NCI-H2081 (cell line): ENCODE measurements at places on chromosomes 4 and X.

DNA sequence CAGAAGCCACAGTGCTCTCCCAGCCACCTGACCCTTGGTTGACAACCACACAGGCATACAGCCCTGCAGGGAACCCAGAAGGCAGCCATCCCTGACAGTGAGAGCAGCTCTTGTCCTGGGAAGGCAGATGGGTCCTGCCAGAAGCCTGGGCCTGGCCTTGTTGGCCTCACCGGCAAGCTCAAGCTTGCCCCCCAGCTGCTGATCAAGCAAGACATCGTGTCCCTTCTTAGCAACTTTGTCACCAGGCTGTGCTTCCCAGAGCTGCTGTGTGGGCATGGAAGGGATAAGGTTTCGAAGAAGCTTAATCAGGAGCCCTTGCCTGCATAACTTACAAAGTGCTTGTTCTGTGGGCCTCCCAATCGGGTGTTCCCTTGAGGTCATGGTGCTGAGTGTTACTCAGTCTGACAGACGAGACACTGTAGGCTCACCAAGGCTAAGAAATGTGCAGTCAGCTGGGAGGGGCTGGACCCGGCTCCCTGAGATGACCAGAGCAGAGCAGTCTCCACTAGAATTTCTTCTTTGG is 6.8 kb upstream of the ABLIM2 start:
- DNase-seq, result no peak

DNA sequence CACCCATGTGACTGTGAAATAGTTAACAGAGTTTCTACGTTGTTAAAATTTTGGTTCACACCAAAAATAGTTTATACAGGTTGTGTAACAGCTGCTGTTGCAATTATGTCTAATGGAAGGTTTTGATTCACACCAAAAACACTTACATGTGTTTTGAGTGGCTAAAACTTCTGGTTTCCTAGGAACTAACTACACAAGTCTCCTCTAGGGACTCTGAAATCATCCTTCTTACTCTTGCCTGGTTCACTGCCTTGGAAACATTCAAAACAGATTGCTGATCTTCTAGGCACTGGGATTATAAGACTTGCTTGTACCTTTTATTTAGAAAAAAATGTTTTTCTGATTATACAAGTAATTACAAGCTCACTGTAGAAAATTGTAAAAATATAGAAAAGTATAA is 14.9 kb upstream of the MORC4 start:
- no peak for DNase-seq

DNA sequence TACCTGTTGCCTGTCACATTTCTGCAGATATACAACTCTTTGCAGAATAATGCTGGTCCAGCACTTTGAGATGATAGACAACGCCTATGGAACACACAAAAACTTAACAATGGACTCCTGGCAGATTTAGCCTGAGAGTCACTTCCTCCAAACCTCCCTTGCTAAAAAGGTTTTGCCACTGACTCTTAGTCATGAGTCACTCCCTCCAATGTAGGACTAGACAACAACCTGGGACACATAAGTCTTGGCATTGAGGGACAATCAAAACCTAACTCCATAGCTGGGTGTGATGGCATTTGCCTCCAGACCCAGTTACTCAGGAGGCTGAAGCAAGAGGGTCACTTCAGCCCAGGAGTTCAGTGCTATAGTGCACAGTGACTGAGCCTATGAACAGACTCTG is 22.0 kb upstream of the EIF4E start:
- DNase-seq, result no peak

- DNase-seq, result peak; percentile 17
These were observed 50.4 kb downstream of the USP11 start for GRCh38 chrX:47283015-47283771.

- no peak for DNase-seq
These were observed 106.8 kb downstream of the CLNK start for GRCh38 chr4:10577508-10578426.

DNA sequence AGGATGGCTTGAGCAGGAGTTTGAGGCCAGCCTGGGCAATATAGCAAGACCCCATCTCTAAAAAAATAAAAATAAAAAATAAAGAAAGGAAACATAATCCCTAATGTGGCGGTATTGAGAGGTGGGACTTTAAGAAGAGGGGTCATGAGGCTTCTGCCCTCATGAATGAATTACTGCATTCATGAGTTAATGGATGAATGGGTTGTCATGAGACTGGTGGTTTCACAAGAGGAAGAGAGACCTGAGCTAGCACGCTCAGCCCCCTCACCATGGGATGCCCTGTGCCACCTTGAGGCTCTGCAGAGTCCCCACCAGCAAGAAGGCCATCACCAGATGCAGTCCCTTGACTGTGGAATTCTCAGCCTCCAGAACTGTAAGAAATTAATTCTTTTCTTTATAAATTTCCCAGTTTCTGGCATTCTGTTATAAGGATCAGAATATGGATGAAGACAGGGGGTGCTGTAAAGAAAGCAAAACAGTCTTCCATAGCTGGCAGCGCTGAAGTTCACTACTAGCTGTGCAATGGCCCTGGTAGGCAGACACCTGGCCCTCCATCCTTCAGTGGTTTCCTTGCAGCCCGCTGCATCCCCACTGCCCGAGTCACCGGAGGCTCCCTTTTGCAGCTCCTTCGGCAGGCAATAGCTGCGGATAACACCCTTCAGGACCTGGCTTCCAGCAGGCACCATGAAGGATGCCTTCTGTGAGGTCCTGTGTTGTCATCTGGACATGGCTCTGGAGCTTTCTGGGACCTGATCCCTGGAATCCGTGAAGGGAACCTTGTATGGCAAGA is 44.8 kb upstream of the NSG1 start:
- DNase-seq, result no peak
